Stimulated activated CD4-positive, alpha-beta T cell treated with anti-CD3 and anti-CD28 coated beads, Interleukin-2, amount 100 ng/mL, for 24 hours (primary cell): ENCODE measurements at places on chromosomes 1 and 21.

DNA sequence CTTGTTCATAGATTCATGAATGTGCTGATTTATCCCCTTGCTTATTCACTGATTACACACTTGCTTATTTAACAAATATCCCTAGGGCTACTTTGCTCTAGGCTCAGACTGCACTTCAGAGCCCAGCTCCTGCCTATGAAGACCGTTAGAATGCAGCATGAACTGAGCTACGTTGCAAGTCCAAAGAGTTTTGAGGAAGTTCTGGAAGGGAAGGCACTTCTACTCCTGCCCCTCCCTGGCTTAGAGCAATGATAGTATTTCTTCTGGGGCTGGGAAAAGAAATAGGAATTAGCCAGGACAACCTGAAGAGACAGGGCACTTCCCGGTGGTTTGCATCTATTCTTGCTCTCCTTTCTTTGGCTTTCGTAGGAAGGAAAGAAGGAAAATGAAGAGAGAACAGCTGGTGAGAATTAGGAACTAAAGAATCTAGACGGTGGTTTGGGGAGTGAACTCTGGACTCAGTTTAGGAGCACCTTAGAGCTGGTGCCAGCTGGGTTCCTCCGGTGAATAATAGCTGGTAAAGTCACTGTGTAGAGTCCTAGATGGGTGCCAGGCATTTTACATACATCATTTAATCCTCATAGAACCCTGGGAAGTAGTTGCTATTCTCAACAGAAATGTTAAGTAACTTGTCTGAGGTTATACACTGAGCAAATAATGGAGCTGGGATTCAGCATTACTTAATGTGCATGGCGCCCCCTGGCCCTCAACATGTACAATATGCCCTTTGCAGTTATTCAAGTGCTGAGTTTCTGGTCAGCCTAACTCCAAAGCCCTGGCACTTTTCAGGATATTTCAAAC lies 65.9 kb downstream of the NDUFS5 start:
- peak; percentile 71 for DNase-seq

DNA sequence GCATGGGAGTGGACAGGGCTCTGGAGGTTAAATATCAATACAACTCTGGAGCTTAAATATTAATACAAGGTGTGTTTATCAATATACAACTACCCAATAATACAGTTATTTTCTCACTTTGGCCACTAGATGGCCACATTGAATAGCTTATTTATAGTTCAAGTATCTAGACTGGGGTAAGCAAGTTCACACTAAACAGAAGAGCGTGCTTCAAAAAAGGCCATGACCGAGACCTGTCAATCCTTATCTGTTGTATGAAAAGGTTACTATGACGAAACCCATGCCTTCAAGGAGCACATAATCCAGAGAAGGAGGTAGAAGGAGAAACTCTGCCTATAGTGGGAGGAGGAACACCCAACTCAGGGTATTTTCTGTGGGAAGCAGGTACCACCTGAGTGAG lies 29.1 kb downstream of the CHML start:
- DNase-seq: no peak

DNA sequence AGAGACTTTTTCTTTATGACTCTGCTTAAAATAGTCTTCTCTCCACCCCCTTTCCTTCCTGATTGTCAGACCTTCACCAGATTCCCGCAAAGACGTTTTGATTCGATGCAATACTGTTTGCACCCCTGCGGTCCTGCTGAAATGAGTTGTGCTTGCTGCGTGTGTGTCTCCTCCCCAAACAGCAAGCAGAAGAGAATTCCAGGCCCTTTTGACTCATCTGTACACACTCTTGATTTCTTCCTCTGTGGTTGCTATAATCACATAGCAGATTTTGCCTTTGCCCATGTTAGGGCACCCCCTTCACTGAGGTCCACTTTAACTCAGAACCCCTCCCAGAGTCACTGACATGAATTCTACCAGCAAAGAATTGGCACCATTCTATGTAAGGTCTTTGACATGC lies 136.5 kb downstream of the ZZZ3 start:
- no peak for DNase-seq

GRCh38 chr1:66984491-66984890 lies 59.7 kb downstream of the MIER1 start:
- no peak for DNase-seq

GRCh38 chr1:22364764-22365163 lies 86.9 kb upstream of the ZBTB40 start:
- no peak for DNase-seq

GRCh38 chr1:93600663-93601062 lies 81.0 kb downstream of the BCAR3 start:
- no peak for DNase-seq

DNA sequence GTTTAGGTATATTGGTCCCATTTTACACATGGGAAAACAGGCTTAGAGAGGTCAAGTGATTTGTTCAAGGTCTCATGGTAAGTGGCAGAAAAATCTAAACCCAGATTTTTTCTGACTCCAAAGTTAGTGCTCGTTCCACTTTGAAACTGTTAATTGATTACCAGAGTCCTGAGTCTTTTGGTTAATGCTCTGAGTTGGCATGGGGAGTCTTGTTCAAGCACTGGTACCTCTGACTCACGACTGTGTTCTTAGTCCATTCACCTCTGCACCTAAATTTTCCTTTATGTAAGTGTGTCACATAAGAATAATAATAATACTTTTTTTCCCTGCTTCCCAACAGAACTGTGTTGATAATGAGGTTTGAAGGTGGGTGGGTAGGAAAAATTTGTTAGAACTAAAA lies 59.3 kb downstream of the VANGL2 start:
- no peak for DNase-seq

- no peak for DNase-seq
Observed at GRCh38 chr1:185720633-185721272, 13.4 kb upstream of the HMCN1 start.

GRCh38 chr1:86648255-86648654 lies 56.1 kb upstream of the SH3GLB1 start:
- no peak for DNase-seq

DNA sequence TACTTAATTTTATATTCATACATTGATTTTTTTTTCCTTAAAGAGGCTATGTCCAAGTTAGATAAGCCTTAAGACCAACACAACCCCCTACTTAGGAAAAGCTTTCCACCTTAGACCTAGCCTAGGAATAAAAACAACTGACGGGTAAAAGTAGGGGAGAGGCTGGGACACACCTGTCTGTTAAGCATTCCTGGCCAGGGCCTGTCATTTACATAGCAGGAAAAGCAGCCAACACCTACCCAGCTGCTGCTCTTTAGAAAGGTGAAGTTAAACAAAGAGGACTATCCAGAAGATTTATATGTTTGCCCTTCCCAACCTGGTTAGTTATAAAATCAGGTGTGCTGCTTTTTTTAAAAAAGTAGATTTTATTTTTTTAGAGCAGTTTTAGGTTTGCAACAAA lies 29.1 kb upstream of the SAMD13 start:
- no peak for DNase-seq

DNA sequence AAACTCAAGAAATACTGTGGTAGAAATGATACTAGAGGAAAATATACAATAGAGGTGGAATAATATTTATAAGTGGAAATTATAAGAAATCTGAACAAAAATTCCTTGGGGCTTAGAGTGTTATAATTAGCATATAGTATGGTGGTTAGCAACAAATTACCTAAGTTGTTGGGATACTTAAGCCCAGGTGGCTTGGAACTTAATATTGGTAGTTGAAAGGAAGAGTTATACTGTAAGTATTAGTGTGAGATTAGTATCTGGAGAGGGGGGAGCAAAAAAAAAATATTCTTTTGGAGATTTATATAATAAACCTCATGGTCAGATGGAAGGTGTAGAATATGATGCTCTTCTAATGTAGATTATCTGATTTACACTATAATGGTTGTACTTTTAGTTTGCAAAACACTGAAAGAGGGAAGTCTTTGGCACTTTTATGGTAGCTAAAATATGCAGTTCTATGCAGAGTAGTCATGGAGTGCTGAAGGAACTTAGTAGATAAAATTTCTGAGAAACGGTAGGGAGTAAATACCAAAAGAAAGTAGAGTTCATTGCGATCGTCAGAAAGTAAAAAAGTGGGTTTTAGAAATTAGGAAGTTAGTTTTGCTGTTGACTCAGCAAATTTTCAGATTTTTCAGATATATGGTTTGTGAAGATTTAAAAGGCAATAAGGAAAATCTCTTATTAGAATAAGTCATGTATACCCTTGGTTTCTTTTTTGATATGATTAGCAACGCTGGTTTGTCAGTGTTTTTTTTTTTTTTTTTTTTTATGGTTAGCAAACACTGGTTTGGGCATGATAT lies 45.7 kb downstream of the MTF2 start:
- no peak for DNase-seq

GRCh38 chr1:60054374-60054773 lies 19.2 kb downstream of the C1orf87 start:
- no peak for DNase-seq

- DNase-seq: no peak
Observed at GRCh38 chr1:35477870-35478269, 79.3 kb downstream of the KIAA0319L start.

GRCh38 chr1:237003516-237003915 lies 725 bp downstream of the MT1HL1 start:
- no peak for DNase-seq

- DNase-seq: no peak
Observed at GRCh38 chr21:44337941-44338895, 972 bp downstream of the CFAP410 start.

GRCh38 chr1:179287946-179288345 lies 5.7 kb upstream of the SOAT1 start:
- DNase-seq: no peak

GRCh38 chr1:62230718-62231117 lies 36.1 kb downstream of the L1TD1 start:
- DNase-seq: no peak

DNA sequence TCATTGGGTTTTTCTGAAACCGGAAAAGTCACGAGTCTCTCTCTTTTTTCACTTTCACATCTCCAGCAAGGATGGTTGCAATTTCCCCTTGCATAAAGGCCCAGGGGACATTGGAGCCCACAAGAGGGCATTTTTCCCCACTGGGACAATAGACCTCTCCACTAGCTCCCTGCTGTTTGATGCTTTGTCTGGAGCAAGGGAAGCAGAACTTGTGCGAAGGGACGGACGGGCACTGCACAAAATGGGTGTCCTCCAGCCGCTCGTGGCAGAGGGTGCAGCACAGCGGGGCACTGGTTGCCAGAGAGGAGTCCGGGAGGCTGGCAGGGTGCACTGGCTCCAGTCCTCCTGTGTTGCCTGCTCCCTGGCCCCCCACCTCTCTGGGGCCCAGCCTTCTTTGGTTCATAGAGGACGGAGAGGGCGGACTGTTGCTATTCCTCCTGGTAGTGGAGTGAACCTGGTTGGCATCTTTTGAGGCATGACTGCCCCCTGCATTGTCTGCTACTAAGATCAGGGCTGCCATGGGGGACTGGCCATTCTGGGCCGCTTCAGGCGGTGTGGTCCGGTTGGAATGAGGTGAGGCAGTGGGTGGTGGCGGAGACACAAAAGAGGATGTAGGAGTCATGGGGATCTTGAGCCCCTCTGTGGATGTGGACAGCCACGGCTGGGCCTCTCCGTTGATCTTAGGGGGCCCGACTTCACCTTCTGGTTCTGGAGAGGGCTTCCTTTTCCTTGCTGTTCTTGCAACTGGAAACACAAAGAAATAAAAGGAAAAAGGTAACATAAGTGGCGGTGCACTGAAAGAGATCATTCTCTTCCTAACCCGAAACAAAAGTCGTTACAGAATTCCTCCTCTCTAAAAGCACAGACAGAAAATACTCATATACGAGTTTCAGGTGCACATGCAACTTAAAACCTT lies 2.6 kb downstream of the IRF2BP2 start:
- peak; percentile 38 for DNase-seq

- no peak for DNase-seq
Observed at GRCh38 chr1:81703756-81704463, 96.8 kb upstream of the ADGRL2 start.

GRCh38 chr1:54001591-54001990 lies 16.4 kb downstream of the LDLRAD1 start:
- DNase-seq: no peak

DNA sequence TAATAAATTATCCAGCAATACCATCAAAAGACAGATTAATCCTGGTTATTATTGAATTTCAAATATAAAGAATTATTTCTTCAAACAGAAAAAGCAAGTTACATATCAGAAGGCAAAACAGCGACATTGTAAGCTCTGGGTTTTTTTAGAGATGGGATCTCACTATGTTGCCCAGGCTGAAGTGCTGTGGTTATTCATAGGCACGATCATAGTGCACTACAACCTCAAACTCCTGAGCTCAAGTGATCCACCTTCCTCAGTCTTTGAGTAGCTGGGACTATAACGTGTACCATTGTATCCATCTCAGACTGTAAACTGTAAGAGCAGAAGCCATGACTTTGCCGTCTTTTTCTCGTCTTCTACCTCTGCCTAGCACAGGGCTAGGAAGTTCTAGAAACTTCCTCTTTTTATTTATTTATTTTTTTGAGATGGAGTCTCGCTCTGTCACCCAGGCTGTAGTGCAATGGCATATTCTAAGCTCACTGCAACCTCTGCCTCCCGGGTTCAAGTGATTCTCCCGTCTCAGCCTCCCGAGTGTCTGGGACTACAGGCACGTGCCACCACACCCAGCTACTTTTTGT lies 20.0 kb upstream of the GPX7 start:
- DNase-seq: no peak

- DNase-seq: no peak
Observed at GRCh38 chr1:205481218-205481617, 23.3 kb upstream of the CDK18 start.
